ENCODE measurements at places on chromosomes 2 and 18.
A peak's percentile ranks its signal among the peaks of the same experiment; 100 is the strongest.

DNA sequence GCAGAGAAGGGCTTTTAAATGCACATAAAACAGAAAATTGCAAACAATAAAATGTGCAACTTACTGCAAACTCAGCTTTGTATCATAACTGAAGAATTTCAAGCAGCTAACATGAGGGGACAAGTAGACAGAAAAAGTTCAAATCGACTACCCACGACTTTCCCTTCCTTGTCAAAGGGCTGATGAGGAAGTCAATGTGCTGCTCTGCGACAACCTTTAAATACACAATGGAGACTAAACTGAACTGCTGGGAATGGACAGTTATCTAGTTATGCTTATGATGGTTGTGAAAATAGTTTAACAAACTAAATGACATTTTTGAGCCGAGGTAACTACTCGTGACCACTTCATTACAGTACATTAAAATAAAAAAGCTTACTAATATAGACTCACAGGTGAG, 84.1 kb downstream of the INO80D start:
- no peak for DNase-seq

GRCh38 chr2:207230261-207231105, 64.7 kb upstream of the KLF7 start:
- no peak for DNase-seq

DNA sequence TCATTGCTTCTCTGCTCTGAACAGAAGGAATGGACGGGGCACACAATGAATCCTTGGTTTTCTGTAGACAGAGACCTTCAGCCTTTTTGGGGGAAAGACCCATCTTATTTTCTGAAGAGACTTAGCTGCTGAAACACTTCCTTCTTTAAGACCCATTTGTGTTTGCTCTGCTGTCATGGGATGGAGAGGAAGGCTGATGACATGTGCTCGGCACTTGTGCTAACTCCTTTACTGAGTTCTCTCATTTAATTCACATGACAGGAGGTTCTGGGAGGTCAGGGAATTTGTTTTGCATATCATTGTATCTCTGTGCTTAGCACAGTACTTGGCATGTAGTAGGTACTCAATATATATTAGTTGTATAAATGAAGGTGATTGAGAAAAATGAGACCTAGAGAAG, 39.0 kb downstream of the OXER1 start:
- peak; percentile 32 for DNase-seq

DNA sequence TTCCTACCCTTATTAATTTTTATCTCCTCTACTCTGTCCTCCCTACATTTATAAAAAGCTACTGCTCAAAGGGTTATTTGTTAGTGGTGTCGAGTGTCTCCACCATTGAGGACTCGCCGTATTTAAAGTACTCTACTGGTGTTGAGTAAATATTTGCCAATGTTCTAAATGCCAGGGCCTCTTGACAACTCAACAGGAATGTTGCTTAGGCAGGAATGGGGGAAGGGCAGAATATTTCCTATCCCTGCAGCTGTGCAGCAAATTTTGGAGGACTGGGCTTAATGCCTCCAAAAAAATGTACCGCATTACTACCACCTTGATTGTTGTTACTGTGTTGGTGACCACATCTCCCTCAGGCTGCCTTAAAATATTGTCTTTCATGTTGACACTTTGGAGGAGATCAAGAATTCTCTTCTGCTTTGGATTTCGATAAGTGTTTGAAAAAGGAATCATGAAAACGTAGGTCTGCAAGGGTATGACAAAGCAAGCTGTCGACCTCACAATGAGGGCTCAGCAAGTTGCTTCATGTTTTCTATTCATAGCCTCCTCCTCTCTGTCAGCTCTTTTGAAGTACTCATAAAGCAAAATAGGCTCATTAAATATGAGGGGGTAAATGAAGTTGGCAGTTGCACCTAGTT, 84.3 kb downstream of the EFEMP1 start:
- no peak for DNase-seq

DNA sequence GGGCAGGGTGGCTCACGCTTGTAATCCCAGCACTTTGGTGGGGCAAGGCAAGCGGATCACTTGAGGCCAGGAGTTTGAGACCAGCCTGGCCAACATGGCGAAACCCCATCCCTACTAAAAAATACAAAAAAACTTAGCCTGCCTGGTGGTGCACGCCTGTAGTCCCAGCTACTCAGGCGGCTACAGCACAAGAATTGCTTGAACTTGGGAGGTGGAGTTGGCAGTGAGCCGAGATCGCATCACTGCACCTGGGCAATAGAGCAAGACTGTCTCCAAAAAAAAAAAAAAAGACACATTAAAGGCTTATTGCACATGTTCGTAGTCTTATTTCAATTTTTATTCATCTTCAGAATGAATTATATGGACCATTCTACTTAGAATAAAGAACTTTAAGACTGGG, 110.2 kb downstream of the BMPR2 start:
- no peak for DNase-seq

DNA sequence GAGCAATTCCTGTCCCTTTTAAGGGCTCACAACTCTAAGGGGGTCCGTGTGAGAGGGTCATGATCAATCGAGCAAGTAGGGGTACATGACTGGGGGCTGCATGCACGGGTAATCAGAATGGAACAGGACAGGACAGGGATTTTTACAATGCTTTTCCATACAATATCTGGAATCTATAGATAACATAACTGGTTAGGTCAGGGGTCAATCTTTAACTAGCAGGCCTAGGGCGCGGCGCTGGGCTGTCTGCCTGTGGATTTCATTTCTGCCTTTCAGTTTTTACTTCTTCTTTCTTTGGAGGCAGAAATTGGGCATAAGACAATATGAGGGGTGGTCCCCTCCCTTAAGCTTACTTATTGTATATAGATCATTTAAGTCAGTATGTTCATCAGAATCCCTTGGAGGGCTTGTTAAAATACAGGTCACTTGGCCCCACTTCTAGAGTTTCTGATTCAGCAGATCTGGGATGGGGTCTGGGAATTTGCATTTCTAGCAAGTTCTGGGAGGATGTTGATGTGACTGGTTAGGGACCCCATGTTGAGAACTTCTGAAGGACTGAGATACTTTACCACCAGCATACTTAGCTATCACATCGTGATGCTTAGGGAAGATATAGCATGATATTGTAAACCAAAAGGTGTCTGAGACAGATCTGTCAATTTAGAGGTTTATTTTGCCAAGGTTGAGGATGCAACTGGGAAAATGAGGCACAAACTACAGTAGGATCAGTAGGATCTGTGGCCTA, 2.8 kb upstream of the INPP4A start:
- no peak for DNase-seq

GRCh38 chr2:72198532-72199241, 51.0 kb upstream of the CYP26B1 start:
- no peak for DNase-seq

GRCh38 chr2:24972315-24972961, 683 bp upstream of the DNAJC27 start:
- DNase-seq = peak; percentile 68

DNA sequence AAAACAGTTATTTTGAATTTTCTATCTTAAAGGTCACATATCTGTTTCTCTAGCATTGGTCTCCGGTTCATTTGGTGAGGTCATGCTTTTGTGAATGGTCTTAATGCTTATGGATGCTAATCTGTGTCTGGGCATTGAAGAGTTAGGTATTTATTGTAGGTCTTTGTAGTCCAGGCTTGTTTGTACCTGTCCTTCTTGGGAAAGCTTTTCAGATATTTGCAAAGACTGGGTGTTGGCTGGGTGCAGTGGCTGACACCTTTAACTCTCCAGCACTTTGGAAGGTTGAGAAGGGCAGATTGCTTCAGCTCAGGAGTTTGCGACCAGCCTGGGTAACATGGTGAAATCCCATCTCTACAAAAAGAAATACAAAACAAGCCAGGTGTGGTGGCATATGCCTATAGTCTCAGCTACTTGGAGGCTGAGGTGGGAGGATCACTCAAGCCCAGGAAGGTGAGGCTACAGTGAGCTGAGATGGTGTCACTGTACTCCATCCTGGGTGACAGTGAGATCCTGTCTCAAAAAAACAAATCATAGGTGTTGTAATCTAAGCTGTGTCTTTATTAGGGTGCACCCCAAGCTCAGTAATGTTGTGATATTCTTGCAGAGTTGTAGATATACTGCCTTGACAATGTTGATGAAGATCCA, 82.3 kb downstream of the FAM117B start:
- DNase-seq = no peak

GRCh38 chr2:233968556-233968955, 51.4 kb downstream of the TRPM8 start:
- DNase-seq = no peak

- no peak for DNase-seq
Observed at GRCh38 chr2:112343827-112344585, 68.6 kb downstream of the ZC3H6 start.

DNA sequence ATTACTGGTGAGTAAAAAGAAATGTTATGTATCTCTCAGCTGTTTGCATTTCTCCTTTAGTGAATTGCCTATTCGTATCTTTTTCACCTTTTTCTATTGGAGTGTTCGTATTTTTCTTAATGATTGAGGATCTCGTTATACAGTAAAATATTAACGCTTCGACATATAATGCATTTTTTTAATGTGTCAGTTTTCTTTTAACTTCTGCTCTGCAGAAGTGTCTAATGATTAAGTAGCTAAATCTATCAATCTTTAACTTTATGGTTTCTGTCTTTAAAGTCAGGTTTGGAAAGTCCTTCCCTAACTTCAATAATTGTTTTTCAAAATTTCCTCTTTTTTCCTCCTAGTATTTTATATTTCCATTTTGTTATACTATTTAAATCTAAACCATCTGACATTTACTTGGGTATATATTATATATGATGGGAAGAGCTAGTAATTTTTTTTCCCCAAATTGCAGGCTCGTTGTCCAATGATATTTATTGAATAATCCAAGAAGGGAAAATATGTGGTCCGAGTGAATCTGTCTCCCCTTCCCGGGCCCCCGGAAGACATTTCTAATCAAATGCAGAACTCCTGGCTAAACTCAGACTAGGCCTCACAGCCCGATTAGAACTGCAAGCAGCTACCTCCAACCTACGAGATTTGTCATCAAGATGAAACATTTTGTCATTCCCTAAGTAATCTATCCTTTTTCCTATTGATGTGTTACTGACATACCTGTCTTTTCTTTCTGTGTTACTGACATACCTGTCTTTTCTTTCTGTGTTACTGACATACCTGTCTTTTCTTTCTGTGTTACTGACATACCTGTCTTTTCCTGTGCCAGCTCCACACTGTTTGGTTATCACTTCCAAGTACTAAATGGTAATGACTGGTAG, 17.2 kb downstream of the PCBP1 start:
- no peak for DNase-seq

- DNase-seq = no peak
Observed at GRCh38 chr18:3115447-3116030, 102.6 kb upstream of the LPIN2 start.

GRCh38 chr18:9913526-9914333, at the start of gene VAPA:
Gene VAPA (plus strand): TSS chr18:9914016. CDS start chr18:9914257, 241 bp downstream.
- peak; percentile 92 for DNase-seq

DNA sequence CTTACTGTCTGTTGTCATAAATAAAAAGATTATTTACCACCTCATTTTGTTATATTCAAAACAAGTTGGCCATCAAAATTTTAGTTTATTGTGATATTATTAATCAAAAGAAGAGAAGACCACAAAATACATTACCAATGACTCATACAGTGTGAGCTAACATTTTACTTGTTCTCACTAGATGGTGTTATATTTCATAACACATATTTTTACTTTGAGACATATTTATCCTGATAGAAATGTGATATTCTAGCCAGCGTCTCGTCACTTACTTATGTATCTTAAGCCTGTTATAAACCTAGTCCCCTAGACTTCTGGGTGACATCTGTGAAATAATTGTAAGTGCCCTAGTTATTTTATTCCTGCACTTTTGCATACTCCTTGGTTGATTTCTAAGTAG, 263.2 kb downstream of the CDH7 start:
- DNase-seq = no peak

DNA sequence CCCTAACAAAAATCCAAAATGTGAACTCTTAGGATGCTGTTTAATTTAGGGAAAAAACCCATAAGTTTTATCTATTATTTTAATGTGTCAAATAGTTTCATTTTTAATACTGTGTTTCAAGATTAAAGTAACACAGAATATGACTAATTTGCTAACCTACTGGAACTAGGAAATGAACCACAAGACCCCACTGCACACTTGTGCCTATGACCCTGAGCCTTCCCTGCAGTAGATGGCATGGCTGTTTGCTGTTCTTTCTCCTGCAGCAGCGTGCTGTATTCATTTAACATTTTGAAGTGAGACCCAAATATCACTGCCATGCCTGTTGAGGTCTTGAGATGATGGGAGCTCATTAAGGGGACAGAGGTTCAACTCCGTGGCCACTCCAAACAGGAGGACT, 565.2 kb upstream of the NRP2 start:
- DNase-seq = no peak

DNA sequence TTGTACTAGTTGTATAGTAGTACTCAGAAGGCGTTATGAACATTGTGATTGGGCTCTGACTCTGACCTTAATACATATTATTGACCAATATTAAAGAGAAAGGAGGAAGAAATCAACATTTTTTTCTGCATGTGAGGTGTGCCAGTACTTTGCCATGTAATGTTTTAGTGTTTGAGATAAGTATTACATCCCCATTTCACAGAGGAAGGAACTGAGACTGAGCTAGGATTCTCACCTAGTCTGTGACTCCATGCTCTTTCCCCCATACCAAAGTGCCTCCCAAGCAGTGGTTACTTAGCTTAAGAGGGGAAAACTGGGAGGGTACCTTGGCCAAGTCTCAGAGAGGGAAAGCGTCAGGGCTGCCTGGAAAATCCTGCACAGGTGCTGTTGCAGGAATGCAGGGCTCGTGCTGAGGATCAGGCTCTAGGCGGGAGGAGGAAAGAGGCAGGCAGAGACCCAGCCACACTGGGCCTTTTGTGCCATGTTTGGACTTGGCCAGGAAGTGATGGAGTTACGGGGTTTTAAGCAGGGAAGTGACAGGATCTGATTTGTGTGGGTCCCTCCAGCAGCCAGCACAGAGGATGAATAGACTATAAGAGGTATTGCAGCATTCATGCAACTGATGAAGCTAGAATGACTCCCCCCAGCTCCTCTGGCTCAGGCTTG, 1.7 kb downstream of the PNKD start:
- no peak for DNase-seq

DNA sequence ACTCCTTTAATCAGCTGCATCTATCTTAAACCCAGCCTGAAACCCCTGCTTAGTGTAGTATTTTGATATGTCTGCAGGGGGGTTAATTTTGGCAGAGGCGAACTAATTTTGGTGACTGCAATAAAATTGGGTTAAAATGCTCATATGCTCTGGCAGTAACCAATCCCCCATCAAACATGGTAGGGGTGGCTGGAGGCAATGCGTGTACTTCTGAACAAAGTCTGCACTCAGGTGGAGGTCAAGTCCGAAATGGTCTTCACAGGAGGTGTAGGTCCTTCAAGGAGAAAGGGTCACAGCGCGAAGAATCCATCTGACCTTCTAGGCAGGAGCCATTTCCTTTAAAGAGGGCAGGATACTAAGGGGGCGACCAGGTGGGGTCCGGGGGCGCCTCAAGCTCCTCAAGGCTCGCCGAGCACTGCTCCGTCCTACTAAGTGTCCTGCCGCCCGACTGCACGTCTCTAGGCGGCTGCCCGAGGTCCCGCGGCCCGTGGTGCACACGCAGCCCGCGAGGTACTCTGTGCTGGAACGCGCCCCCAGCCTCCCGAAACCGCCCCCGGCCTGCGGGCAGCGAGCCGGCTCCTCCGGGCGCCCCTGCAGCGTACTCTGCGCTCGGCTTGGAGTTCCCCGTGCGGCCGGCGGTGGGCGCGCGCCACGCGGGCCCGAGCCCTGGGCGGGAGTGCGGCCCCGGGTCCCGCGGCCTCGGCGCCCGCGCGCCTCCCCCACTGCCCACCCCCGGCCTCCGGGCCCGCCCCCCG, 1.7 kb upstream of the LDLRAD4 start:
- peak; percentile 11 for DNase-seq
